ENCODE measurements at places on chromosomes 7 and 10. TPM values are rescaled to one million over a fixed set of nuclear protein-coding genes. Genes with fewer than 3 reads are reported as not detected.
A peak's percentile ranks its signal among the peaks of the same experiment; 100 is the strongest.

Gene FAS
- polyA plus RNA-seq: 5.9 TPM

Gene PFKFB3
- 10.9 TPM for polyA plus RNA-seq

Gene CYP26C1
- polyA plus RNA-seq: not detected

Gene EFCAB10
- polyA plus RNA-seq: not detected

Gene RBAK
- 4.2 TPM for polyA plus RNA-seq

Gene STX1A
- 12.2 TPM for polyA plus RNA-seq

Gene CPA2
- 0.04 TPM for polyA plus RNA-seq

Gene FAM25A
- polyA plus RNA-seq: not detected

Gene CALHM3
- polyA plus RNA-seq: not detected

Gene WNT8B
- 0.13 TPM for polyA plus RNA-seq

Gene MOSPD3
- 8.6 TPM for polyA plus RNA-seq

Gene BAMBI
- 12.9 TPM for polyA plus RNA-seq

DNA sequence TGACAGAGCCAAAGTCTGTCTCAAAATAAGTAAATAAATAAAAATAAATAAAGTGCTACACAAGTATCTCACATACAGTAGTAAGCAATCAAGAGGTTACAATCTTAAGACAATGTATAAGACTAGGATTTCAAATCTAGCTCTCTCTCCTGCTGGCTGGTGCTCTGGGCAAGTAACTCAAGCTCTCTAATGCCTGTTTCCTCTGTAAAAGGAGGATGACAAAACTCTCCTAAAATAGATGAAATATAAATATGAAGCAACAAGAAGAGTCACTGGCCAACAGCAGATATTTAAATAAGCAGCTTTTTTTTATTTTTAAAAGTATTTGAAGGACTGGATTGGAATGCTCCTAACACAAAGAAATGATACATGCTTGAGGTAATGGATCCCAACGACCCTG is 7.2 kb downstream of the SFMBT2 start:
- no peak for DNase-seq

- DNase-seq: no peak
Measured at GRCh38 chr10:43419997-43420368, 11.0 kb upstream of the HNRNPF start.

DNA sequence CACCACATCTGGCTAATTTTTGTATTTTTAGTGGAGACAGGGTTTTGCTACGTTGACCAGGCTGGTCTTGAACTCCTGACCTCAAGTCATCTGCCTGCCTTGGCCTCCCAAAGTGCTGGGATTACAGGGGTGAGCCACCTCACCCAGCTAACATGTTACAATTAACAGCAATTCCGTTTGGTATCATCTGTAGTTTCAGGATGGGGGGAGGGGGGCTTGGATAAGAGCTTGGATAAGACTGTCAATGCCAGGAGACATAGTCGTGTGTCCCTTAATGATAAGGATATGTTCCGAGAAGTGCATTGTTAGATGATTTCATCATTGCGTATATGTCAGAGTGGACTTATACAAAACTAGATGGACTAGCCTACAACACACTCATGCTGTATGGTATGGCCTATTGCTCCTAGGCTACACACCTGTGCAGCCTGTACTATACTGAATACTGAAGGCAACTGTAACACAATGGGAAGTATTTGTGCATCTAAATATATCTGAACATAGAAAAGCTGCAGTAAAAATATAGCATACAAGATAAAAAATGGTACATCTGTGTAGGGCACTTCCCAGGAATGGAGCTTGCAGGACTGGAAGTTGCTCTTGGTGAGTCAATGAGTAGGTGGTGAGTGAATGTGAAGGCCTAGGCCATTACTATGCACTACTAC is 103.9 kb upstream of the TNS3 start:
- DNase-seq: no peak

DNA sequence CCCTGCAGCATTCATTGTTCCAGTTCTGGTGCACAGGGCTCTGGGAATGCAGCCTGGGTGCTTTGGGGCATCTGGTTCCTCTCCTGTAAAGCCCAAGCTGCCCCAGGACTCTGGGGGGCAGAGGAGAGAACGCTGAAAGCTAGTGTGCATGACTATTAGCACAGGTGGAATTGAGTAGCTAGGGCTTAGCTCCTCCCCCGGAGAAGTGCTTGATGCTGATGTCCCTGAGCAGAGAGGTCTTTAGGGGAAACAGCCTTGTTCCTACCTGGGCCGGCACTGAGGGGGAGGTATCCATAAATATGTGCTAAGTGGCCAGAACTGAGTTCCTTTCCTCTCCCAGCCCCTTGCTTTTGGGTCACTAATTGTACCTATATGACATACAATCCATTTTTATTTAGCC is 3.9 kb downstream of the ADCY1 start:
- no peak for DNase-seq

GRCh38 chr10:123559066-123559822 is 106.9 kb upstream of the GPR26 start:
- DNase-seq: peak; percentile 36

DNA sequence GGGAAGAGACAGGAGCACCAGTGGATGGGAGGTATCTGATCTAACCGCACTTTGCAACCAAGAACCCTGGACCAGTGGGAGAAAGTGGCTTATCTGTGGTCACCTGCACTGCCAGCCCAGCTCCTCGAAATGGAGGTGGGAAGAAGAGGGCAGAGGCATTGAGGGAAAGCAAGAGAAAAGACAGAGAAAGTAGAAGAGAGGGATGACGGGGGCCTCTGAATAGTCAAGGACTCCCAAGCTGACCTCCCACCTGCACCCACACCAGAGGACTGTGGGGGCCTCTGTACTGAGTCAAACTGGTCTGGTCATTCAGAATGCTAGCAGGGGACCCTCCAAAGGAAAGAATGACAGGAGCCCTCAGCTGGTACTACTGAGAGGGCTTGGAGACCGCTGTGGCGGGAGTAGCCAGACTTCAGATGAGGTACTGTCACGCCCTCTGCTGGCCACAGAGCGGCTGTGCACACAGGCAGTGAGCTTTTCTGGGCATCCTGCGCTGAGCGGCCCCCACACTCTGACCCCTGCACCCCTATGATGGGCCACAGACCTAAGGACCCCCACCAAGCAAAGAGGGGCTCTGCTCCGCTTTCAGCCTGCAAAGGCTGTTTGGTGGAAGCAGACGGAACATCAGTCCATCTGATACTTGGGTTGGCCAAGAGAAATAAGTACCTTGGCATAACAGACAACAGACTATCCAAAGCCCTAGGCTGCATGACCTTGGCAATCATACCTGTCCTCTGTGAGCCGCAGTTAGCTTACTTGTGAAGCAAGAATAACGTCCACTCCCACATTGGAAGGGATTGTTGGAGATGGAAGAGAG is 112.9 kb downstream of the COL13A1 start:
- peak; percentile 45 for DNase-seq

DNA sequence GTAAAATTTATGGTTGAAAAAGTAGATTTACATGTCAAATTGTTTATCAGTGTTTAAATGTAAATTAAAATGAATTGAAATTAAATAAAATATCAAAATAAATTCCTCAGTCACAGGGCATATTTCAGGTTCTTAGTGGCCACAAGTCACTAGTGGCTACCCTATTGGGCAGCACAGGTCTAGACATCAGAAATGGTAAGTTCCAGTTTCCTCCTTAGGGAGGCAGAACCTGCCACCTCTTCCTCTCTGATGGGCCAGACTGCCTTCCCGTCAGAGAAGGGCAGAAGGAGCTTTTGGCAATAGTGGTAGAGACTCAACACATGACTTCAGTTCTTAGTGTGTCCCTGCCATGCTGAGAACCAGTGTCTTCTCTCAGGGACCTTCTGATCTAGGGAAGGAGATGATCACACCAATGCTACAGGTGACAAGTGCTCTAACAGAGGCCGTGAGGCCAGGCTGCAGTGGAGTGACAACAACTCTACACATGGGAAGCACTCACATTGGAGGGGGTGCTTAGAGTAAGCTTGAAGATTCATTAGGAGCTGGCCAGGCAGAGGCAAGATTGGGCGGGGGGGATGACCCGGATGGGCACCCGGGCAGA is 14.4 kb upstream of the PCBD1 start:
- DNase-seq: no peak

DNA sequence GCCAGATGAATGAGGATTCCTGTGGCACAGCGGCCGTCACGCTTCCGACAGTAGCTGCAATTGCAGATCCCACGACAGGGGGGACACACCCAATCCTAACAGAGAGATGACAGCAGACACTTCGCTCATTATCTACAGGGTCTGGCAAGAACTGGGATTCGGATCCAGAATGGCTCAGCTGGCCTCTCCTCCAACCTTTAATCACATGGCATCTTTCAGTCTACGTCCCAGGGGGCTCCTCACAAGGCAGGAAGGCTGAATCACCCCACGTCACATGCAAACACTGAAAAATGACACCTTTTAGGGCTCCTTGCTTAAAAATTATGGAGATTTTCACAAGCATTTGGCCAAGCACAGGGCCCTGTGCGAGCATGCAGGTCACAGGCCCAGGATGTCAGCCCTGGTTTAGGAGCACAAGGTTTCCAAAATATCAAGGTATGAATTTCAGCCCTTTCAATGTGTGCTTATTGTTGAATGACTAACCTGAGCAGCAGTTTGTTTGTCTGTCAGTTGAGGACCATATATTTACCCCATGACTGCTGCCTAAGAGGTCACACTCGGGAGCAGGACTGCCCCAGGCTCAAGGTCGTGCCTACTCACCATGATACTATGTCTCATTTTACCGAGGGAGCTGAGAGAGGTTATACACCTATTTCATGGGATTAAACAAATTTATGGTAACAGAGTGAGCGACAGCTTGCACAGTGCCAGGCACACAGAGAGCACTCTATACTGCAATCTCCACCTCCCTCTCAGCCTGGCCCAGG is 42.5 kb downstream of the CDCA7L start:
- peak; percentile 5 for DNase-seq

GRCh38 chr10:77479586-77479985 is 158.0 kb downstream of the KCNMA1 start:
- no peak for DNase-seq

- DNase-seq: no peak
Measured at GRCh38 chr7:1563981-1564602, 5.7 kb downstream of the PSMG3 start.

DNA sequence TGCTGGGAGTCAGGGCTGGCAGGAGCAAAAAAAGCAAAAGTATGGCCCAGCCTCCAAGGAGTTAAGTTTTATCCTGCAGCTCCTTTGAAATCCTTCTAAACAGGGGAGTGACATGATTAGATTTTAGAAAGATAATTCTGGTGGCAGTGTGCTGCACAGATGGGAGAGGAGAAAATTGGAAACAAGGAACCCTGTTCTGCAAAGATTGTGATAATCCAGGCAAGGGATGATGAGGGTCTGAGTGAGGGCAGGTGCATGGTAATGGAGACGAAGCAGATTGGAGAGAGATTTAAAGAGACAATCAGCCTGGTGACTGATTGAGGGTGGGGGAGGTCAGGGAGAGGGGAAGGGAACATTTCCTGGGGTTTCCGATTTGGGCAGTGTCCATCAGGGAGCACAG is 444.7 kb upstream of the PODXL start:
- DNase-seq: no peak

DNA sequence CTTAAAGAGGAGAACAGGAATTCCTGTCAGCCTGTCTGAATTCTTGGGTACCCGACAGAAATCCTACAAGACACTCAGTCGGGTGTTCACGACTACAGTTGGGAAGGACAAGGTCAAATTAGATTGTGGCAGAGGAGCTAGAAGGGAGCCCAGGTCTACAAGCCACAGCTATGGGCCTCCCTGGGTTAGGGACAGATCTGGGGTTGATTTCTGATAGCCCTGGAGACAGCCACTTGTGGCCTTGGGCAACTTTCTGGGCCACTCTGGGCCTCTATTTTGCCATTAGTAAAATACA is 39.7 kb upstream of the ANTXRL start:
- DNase-seq: no peak

- DNase-seq: no peak
Measured at GRCh38 chr7:117323851-117324711, 1.2 kb upstream of the WNT2 start.

GRCh38 chr10:113178771-113179170 is 228.7 kb downstream of the TCF7L2 start:
- DNase-seq: no peak

DNA sequence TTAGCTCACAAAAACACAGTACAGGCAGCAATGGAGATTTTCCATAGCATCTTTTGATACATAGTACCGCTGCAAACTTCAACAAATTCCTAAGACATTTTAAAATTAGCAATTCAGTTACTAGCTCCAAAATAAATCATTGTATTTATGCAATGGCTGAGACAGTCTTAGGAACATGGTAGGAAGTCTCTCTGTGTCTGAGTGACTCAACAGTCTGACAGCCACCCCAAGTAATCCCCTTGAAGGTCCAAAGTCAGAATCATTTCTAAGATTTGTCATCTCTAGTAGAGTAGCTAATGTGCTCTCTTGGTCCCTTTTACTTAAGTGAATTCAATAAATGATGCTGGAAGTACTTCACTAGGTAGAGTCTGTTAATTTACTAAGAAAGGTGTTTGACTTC is 93.8 kb upstream of the NOBOX start:
- DNase-seq: no peak

GRCh38 chr10:119190353-119190752 is 11.7 kb upstream of the PRDX3 start:
- no peak for DNase-seq

- no peak for DNase-seq
Measured at GRCh38 chr10:32046151-32046550, 10.1 kb downstream of the KIF5B start.

DNA sequence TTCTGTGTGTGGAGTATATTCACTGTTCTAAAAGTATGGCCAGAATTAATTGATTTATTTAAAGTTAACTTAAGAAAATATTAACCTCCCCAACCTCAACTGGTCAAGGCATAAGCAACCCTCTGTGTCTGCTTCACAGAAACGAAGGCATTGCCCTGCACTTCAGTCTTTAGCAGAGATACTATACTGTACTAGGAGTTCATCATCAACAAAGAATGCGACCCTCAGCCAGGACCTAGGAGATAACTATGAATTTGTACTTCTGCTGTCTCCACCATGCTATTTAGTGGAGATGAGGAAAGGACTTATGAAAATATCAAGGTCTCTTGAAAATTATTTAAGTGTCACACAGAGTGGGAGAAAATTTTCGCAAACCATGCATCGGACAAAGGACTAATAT is 35.7 kb upstream of the SEMA3D start:
- DNase-seq: no peak

- DNase-seq: no peak
Measured at GRCh38 chr10:19800161-19800560, 16.1 kb upstream of the PLXDC2 start.

DNA sequence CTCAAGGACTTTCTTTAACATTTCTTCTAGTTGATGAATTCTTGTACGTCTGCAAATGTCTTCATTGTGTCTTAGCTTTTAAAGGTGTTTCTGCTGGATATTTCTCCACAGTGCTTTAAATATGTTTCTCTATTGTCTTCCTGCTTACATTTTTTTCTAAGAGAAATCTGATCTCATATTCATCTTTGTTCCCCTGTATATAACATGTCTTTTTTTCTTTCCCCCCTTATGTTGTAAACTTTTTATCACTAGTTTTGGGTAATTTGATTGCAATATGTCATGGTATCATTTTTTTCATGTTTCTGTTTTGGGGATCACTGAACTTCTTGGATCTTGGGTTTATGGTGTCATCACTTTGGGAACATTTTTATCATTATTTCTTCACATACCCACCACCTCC is 7.5 kb downstream of the RBAK start:
- DNase-seq: no peak
